ENCODE measurements at places on chromosomes 2 and 18.

GRCh38 chr18:55475916-55476315 lies 112.1 kb downstream of the TCF4 start:
- DNase-seq = no peak

DNA sequence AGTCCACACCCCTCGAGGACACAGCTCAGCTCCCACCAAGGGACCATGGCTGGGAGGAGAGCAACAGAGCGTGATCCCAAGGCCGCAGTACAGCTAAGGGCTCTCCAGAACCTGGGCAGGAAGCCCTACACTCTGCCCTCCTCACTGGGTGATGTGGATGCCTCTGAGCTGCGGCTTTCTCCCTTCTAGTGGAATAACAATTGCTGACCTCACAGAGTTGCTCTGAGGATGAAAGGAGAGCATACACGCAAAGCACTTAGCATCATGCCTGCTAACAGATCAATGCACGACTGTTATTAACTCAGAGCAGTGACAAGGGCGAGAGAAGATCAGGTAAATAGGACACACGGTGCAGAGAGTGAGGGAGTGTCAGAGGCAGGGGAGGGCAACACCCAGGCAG lies 74.2 kb downstream of the ZFP36L2 start:
- DNase-seq = no peak

DNA sequence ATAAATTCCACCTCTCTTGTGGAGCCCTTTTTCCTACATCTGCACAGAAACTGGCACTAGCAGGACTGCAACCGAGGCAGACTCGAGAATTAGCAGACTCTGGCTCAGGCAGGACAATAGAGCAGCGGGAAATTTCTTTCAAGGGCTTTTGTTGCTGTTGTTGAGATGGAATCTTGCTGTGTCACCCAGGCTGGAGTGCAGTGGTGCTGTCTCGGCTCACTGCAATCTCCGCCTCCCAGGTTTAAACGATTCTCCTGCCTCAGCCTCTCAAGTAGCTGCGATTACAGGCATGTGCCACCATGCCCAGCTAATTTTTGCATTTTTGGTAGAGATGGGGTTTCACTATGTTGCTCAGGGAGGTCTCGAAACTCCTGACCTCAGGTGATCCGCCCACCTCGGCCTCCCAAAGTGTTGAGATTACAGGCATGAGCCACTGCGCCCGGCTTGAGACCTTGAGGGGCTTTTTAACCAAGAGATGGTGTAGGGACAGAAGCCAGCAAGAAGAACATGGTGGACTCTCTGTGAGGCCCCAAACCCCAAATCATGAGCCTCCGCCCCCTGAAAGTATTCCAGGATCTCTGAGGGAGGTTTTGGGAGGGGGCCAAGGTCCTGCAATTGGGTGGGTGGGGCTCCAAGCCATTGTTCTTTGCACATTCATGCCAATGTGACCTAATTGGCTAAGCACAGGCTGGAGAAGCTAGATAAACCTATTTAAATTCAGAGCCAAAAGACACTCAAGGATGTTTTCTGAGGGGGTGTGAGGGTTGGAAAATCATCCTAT lies 68.4 kb upstream of the MSH2 start:
- no peak for DNase-seq

DNA sequence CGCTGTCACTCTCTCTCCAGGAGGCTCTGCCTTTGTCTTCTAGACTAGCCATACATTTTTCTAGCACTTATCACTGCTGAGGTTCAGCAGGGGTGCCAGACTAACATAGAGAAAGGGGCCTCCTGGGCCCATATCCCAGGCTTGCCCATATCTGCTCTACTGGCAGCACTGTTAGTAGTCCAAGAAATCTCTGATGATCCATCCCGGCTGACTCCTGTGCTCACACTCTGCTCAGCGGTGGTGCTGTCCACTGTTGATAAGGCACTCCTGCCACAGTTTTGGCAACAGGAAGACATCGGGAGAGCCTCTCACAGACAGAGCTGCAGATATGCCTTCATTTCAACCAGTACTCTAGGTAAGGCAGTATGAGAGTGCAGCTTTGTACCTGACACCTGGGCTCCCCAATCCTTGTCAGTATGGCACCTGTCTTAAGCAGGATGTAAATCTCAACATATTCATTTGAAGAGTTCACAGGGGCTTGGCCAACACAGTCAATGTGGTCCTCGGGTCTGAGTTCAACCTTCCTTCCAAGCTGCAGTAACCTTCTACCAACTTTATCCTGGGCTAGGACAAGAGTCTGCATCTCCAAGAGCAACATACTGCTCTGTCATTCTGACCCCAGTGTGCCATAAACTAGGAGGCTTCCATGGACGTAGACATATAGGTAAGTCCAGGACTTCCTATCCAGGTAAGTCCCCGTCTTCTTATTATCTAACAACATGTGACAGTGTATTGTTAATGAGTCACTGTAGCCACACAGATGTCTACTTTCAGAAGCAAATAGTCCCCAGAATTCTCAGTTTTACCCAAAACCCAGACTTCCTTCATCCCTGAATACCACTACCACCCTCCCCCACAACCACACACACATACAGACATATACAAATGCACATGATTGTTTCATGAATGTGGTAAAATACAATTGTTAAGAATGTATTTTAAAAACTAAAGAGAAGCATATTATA lies 16.2 kb downstream of the KLF7 start:
- DNase-seq = peak; percentile 37

DNA sequence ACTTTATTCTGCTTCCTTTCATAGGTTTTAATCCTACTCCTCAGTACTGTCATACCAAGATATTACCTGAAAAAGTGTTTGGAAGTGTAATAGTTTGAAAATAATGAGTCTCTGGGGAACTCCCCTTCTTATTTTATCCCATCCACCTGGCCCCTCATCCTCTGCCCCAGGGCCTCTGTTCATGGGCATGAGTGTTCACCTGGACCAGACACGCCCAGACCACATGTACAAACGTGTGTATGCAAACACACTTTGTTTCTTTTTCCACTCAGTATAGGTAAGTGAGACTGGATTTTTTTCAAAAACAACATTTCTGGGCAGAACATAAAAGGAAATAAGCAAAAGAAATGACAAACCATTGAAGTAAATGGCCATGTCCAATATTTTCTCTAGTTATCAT lies 62.1 kb upstream of the THSD7B start:
- no peak for DNase-seq

- DNase-seq = no peak
These were observed 30.3 kb downstream of the GYPC start for GRCh38 chr2:126686286-126686685.

DNA sequence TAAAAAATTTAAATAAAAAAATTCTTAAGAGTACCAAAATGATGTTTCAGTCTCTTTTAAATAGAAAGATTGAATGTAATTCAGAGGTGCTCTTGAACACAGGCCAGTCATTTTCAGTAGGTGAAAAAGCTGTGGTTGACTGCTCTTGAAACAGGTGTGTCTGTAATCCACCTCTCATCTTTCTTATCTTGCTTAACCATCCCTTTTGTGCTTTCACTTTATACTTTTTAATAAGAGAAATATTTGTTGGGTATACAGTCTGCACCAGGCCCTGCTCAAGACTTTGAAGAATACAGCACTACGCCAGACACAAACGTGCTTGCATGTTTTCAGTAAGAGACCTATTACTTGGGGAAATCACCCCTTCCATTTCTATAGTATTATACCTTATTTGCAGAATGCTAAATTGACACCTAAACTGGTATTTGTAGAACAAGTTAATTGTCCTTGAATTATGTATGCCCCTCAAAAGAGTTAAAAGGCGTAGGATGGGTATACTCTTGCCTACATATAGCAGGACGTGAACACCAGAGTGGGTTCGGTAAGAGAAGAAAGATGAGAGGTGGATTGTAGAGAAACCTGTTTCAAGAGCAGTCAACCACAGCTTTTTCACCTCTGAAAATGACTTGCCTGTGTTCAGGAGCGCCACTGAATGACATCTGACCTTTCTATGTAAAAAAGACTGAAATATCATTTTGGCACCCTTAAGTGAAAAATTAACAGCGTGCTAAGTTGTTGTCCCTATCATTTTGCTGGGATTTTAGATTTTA lies 4.0 kb upstream of the RTN4 start:
- DNase-seq = peak; percentile 25

DNA sequence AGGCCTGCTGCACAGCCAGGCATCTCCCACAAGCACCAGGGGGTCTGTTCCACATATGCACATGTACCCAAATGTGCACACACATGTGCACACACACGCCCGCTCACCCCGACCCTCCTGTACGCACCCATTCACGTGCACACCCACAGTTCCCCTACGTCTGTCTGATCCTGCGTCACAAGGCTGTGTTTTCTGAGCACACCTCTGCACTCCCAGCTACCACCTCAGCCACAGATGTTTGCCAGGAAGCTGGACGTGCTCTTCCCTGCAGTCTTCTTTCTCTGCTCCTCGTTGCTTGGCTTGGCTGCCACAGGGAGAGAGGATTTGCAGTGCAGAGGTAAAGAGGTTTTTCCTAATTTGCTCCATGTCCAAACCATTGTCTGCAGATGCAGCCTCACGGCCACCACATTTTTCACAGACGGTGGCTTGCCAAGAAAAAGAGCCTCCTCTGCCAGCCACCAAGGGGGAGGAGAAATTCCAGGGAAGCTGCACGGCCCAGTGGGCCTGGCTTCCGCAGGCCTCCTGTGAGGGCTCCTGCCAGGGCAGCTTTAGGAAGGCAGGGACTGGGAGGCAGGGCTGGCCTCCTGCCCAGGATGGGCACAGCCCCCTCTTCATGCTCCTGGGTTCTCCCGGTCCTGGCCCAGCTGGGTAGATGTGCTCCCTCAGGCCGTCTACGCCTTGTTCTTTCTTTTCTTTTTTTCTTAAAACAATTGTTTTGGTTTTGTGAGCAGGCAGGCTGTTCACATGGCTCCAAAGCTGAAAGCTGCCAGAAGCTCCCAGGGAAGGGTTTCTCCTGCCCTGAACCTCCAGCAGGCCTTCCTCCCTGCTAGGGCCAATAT lies 29.3 kb upstream of the HS6ST1 start:
- DNase-seq = no peak

DNA sequence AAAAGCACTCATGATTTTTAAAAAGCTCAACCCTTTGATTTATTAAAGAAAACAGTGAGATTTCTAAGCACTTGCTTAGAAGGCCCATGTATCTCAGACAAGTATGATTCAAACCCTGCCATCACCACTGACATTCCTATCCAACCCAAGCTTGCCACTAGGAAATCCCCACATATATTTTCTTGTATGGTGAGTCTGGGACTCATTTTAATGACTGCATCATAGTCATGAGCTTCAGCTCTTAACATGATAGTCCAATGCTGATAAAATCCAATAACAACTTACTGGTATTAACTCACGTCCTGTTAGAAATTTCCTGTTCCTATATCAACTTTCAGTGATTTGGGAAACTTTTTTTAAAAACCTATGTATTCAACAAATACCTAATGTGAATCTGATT lies 39.4 kb upstream of the NCKAP5 start:
- DNase-seq = no peak

DNA sequence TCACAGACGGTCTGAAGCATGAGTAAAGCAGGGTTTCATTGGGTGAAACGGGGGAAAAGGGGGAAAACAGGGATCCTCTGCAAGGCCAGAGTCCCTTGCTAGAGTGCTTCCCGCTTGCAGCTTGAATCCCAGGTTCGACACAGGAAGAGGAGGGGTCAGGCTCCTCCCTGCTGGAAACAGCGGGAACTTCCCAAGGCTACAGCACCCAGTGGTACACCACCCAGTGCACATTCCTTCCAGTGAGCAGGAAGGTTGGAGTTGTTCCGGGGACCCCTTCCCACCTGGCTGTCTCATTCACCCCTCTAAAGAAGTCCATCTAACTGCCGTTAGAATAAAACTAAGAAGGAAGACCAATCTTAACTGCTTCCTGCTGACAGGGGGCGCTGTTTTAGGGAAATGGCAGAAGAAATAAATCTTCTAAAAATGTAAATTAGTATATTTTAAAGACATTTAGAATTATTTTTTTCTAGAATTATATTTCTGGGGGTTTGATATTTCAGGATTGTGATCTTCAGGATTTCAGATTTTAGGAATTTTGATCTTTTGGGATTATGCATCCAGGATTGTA lies 230.9 kb downstream of the RBM43 start:
- DNase-seq = no peak

All from activated CD4-positive, alpha-beta T cell treated with anti-CD3 and anti-CD28 coated beads, Interleukin-2, amount 50 U/mL, for 16 hours (primary cell).